Brain pericyte (primary cell): ENCODE measurements at places on chromosomes 7 and 10.

DNA sequence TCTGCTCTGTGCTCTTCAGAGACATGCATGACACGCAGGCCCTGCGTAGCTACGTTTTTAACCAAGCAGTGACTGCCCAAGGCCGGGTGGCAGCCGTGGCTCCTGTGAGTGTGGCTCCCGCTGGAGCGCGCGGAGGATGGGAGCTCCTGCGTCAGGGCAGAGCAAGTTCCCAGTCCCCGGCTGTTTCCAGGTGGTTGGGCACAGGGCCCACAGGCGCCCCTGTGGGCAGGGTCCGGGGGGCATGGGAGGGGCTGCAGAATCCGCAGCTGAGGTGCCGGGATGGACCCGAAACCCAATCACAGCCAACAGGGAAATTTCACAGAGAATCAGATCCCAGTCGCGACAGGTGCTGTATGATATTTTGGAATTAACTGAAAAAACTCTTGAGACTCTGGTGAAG, 9.8 kb downstream of the NKX6-2 start:
- DNase-seq, result no peak

- DNase-seq, result no peak
These were observed 64.0 kb downstream of the RASGEF1A start for GRCh38 chr10:43202657-43203447.

GRCh38 chr7:82235713-82236112, 207.9 kb downstream of the CACNA2D1 start:
- no peak for DNase-seq

DNA sequence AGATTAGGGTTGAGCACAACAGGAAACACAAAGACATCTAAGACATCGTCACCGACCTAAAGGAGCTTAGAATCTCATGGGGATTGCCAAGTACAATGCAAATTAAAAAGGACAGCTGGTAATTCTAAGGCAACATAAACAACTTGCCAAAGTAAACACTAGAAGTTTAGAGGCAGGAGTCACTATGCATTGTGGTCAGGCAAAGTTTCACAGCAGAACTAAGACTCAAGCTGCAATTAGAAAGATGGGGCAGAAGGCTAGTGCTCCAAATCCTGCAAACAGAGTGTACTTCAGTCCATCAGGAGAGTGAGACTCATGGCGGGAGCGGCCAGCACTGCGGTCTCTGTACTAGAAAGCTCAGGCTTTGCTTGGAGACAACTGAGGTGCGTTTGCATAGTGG, 52.7 kb downstream of the HIPK2 start:
- no peak for DNase-seq

- no peak for DNase-seq
These were observed 125.2 kb upstream of the NANOS1 start for GRCh38 chr10:118904286-118904685.

- DNase-seq, result no peak
These were observed 64.8 kb downstream of the SORBS1 start for GRCh38 chr10:95496246-95496911.

DNA sequence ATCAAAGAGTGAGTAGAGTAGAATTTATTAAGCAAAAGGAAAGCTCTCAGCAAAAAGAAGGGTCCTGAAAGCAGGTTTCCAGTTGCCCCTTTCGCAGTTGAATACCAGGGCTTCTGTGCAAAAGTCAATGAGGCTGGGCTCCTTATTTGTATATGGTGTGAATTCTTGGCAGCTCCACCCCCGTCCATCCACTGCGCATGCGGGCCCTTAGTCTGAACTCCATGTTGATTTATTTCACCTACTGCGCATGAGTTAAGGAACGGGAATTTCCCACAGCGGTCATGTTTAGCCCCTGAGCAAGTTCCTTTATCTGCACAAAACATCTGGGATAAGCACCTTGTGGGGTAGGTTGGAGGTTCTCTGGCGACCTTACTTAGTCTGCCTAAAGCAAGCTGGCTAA, 325.6 kb downstream of the ZWINT start:
- DNase-seq, result no peak

GRCh38 chr10:122207596-122207995, 63.5 kb upstream of the BTBD16 start:
- no peak for DNase-seq

GRCh38 chr10:113139699-113140098, 189.7 kb downstream of the TCF7L2 start:
- no peak for DNase-seq

- no peak for DNase-seq
These were observed 154.6 kb upstream of the RHEB start for GRCh38 chr7:151674161-151674920.

DNA sequence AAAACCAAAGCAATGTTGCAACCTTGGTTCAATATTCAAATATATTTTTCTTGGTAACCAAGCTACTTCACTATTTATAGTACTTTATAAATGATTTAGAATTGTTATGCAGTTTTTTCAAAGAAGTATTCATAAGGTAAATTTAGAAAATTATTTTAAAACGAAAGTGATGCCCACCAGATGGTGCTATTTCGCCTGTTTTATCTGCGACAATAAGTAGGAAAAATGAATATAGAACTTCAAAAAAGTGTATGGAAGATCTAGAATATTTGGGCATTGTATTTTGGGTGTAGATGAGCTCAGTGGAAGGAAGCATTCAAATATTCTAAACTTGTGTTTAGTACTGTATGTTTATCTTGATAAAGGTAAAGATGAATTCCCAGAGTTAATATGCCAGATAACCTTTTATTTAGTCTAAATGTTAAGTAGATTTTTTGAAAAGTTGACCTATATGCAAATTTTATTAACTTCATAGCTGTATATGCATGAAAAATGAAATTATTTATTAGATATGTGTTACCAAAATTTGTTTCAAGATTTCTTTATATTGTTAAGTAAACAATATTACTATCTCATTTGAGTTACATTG, 93.2 kb downstream of the ADK start:
- DNase-seq, result peak; percentile 25

GRCh38 chr10:123389520-123389919, 235.3 kb downstream of the BUB3 start:
- no peak for DNase-seq

- no peak for DNase-seq
These were observed 11.2 kb upstream of the TECTB start for GRCh38 chr10:112271982-112272381.

GRCh38 chr10:16436367-16436757, 448 bp upstream of the PTER start:
- no peak for DNase-seq

DNA sequence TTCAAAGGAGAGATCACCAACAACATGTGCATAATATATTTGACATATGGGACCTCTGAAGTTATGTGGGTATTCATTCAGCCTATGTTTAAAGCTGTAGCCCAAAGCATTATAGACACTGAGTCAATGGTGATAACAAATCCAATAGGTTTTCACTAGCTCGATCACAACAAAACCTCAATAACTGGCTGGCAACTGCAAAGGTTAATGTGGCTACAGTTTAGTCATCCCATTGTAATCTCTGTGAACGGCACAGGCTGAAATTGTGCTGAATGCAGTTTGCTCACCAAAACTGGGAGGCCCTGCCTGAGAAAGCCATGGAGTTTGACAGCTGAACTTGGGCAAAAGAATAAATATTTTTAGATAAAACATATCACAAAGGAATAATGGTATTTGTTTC, 152.4 kb upstream of the ADO start:
- no peak for DNase-seq

DNA sequence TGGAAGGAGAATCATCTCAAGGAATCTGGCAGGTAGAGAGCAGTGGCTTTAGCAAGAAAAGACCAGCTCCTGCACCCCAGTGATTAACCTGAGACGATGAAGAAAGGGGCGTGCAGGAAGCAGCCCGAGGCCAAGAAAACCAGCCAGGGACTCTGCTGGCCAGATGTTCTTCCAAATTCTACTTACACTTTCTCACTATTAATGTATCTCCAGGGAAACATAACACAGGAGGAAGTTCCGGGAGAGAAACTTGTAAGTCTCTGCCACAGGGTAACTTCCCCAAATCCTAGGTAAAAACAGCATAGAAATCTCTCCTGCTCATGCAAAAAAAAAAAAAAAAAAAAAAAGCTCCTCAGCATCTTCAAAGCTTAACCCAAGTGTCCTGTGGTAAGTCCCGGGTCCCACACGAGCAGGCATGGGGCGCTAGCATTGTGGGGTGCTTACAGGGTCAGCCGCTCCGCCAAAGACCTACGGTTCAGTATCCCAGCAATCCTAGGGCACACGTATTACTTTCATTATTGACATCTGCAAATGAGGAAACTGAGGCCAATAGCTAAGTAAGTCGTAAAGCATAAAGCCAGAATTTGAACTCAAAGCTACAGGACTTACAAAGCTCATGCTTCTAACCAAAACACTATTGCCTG, 97.2 kb upstream of the GNA12 start:
- DNase-seq, result no peak

GRCh38 chr7:95578299-95578855, 17.9 kb downstream of the PDK4 start:
- DNase-seq, result no peak

DNA sequence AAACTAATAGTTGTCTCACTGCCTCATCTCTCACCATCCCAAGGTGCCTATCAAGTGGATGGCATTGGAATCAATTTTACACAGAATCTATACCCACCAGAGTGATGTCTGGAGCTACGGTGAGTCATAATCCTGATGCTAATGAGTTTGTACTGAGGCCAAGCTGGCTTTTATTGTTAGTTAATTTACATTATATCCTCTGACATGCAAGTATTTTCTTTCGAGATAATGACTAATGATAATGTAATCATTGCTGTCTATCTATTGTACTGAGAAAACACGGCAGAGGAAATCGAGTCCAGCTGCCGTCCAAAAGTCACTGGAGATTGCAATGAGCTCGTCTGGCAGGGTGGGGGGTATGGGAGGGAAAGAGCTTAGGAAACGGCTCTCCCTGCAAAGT, 172.4 kb upstream of the LANCL2 start:
- no peak for DNase-seq

- no peak for DNase-seq
These were observed 159.8 kb downstream of the NRF1 start for GRCh38 chr7:129771201-129771927.

- DNase-seq, result no peak
These were observed 107.6 kb downstream of the MYL10 start for GRCh38 chr7:101521430-101521925.

DNA sequence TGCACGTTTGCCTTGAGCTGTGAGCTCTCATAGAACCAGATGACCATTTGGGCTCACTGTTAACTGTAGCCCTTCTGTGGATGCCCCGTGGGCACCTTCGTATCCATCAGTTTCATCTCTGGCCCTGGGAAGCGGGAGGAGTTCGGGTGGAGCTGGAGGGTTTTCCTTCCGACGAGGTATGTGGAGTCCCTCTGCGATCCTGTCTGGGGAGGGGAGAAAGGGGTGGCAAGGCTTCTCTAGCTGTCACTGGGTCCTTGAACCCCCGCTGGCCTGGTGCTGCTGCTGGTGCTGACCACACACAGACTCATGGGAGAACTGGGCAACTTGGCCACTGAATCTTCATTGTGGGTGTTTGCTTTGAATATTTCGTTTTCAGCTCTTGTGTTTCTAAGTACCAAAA, 32.7 kb downstream of the INPP5A start:
- DNase-seq, result no peak

GRCh38 chr10:61855771-61856170, 45.7 kb upstream of the ARID5B start:
- no peak for DNase-seq

DNA sequence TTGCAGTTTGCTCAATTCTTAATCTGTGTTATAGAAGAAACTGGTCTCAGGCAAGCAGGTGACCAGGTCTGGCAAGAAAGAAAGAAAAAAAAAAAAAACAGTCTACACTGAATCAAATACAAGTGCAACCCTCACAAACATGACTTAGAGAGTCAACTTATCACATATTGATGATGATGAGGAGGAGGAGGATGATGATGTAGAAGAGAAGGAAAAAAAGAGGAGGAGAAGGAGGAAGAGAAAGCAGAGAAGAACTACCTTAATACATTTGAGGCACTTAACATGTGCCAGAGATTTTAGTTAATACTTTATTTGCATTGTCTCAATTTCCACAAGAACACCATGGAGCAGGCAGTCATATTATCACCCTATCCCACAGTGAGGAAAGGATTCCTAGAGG, 91.5 kb downstream of the GLI3 start:
- DNase-seq, result no peak

- no peak for DNase-seq
These were observed 19.4 kb downstream of the AKR1C2 start for GRCh38 chr10:4984223-4984622.

DNA sequence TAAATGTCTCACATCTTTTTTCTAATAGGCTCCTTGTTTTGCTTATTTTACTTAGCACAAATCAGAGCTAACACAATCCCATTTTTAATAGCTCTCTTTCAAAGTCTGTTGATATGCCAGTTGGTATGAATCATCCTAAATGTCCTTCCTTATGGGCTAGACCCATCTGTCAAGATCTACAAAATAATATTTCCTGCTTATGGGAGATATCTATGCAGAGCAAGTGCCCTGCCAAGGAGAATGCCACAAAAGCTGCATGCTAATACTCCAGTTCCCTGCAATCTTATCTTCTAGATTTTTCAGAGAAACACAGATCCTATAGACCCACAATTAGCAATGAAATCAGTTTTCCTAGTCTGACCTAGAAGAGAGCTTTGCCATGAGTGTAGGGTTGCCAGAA, 230.8 kb upstream of the NPVF start:
- DNase-seq, result no peak

- no peak for DNase-seq
These were observed 94.9 kb upstream of the AGK start for GRCh38 chr7:141456298-141456697.

- DNase-seq, result no peak
These were observed 49.6 kb upstream of the CAV2 start for GRCh38 chr7:116449950-116450349.

DNA sequence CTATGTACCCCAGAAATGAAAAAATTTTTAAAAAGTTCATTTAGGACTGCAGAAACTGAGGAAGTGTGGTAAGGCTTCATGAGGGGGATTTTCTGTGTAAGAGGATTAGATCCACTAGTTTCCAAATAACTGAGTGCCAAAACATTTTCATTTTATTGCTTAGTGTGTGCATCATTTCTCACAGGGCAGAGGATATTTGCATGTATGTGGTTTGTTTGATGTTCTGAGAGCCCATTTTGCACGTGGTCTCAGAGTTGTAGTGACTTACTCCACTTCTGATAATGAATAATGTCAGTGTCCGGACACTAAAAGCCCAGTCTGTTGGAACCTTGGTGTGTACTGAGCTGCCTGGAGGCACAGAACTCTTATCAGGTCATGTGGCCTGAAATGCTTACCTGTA, 299.9 kb downstream of the AUTS2 start:
- no peak for DNase-seq

- DNase-seq, result no peak
These were observed 345.9 kb downstream of the KIF20B start for GRCh38 chr10:90047243-90047729.
